ENCODE measurements at places on chromosomes 13 and 19.

- no peak for DNase-seq
These were observed 31.3 kb upstream of the SIN3B start for GRCh38 chr19:16797876-16798275.

DNA sequence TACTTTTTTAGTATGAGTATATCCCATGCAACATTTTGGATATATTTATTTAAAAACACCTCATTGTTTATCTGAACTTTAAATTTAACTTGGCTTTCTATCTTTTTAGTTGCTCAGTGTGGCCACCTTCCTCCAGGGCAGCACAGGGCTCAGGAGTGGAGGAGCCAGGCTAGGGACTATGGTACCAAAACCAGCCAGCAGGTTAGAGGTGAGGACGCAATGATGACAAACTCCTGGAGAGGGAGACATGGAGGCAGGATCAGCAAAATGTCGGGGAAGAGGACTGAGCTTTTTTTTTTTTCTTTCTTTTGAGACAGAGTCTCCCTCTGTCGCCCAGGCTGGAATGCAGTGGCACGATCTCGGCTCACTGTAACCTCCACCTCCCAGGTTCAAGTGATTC is 29.6 kb upstream of the CALM3 start:
- DNase-seq, result no peak

DNA sequence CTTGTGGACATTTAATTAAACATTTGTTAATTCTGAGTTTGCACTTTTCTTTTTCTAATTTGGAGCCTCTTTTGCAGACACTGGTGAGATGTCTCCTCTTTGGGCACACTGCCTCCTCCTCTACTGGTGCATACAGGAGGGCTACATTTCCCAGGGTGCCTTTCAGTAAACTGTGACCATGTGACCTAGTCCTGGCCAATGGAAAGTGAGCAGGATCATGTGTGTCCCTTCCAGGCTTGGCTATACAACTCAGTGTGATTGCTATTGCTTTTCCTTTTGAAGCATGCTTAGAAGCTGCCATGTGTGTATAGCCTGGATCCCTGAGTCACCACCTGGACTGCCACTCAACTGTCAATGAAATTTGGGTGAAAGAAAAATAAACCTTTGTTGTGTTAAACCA is 4.5 kb downstream of the IZUMO2 start:
- DNase-seq, result no peak

GRCh38 chr19:28292822-28293500 is 920.0 kb downstream of the UQCRFS1 start:
- DNase-seq, result no peak

GRCh38 chr19:5218963-5219530 is 121.6 kb downstream of the PTPRS start:
- no peak for DNase-seq

GRCh38 chr13:78600280-78600883 is 3.0 kb downstream of the POU4F1 start:
- no peak for DNase-seq

DNA sequence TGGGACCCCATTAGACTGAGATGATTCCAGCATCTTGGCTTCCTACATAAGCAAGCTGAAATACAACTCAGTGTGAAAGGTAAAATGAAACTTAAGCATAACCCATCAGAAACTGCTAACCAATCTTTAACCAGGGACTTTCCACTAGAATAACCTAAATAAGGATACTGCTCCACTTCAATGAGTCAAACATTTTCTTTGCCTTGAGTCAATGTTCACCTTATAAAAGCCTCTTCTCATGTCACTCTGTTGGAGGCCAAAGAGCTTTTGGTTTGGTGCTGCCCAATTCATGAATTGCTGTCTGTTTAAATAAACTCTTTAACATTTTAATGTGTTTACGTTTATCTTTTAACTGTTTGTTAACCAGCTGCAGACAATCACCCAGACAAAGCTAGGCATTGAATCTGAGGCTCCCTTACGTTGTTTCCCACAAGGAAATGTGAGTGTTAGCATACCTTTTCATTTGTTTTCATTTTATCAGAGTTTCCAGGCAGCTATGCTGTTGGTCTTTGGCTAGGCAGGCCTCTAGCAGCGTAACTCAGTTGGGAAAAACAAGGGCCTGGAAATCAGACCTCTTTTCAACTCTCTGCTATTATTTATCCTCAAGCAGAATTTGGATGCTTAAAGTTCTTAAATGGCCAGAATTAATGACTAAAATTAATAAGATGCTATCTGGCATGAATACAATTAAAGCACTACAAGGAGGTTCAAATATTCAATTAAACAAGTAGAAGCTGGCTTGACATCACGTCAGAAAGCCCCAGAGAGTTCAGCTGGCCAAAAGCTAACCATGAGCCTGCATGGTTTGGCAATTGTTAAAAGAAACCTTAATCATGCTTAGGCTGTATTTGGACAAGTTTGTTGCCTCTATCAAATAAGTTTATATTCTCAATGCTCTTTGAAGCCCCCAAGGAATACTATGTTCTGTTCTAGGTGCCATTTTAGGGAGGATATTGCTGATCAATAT is 200.2 kb downstream of the DCLK1 start:
- no peak for DNase-seq

Data from stimulated activated naive CD4-positive, alpha-beta T cell (primary cell).